Right hindlimb (tissue), 1 donor: ENCODE measurements at places on chromosomes 3 and 15.

DNA sequence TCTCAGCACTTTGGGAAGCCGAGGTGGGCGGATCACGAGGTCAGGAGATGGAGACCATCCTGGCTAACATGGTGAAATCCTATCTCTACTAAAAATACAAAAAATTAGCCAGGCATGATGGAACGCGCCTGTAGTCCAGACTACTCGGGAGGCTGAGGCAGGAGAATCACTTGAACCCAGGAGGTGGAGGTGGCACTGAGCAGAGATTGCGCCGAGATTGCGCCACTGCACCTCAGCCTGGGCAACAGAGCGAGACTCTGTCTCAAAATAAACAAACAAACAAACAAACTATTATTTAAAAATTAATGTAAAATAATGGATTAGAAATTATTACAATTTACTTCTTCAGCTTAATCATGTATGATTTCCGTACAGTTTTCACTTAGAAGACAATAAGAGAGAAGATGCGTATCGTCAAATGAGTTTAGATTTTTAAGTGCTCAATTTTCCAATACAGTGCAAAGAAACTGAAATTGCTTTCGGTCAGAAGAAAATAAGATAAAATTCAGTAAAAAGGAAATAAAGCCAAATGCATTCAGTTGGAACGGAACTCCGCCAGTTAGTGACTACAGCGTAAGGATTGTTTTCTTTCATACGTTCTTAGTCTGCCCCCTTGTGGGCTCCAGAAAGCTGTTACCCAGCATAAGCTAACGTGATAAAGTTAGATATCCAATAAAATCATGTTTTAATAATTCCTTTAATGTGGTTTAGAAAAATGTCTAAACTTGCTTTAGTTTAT, 24.8 kb downstream of the AADAC start:
- peak; percentile 41 for DNase-seq

GRCh38 chr3:193978486-193978885, 157.5 kb upstream of the HES1 start:
- DNase-seq, result no peak

DNA sequence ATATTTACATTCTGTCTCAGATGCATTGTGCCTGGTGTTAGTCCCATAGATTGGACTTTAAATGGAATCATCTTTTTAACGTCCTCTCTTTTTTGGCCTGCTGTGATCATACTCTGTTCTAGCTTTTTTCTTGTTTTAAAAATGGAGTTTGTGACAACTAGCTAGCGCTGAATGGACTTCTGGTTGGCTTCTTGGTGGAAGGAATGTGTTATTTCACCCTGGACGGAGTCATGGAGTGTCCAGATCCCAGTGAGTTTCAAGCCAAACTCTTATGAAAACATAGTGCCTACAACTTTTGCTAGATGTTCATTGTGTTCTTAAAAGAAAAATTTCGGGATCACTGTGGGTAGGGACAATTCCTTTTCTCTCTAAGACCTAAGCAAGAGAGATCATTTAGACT, 192.6 kb downstream of the TCF12 start:
- no peak for DNase-seq

- peak; percentile 30 for DNase-seq
These were observed 79.0 kb downstream of the NR2F2 start for GRCh38 chr15:96409215-96410138.

GRCh38 chr3:13477943-13478342, 2.2 kb upstream of the HDAC11 start:
- no peak for DNase-seq

DNA sequence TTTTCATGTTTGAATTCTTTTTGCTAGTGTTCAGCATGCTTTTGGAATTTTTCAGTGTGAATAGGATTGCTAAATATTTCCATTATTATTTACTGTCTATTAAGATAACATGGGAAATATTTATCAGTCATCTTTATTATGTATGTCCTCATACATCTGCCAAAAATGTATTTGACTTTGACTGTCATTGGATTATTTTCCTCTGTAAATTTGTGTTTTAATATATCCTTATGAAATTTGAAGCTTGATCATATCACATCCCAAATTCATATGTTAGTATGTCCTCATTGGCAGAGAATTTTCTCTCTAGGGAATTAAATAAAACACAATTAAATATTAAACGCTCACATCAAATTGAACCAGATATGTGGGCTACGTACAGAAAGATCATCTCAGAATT, 32.3 kb upstream of the TRPC1 start:
- no peak for DNase-seq

DNA sequence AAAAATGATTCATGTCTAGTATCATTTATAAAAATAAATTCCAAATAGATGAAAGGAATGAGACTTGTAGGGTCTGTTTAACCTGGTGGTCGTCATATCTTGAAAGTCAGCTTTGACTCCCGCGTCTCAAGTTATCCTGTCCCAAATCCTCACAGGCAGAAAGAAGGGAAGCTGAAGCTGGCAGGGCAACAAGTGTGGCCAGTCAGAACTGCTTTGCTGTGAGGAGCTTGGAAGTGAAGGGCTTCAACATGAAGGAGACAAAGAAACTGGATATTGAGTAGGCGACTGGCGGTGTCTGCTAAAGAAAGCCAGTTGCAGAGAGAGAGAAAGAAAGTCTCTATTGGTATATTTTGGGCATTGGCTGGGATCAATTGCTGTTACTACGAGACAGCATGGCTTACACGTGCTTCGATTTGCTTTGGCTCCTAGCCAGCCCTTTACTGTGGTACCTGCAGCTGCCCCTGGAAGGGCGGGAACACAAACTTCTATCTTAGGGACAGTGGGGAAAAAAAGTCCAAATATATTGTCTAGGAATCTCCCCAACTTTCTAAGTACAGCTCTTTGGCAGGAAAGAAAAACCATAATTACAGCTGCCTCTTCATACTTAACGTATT, 107.2 kb downstream of the CHST2 start:
- no peak for DNase-seq

GRCh38 chr3:192851821-192852372, 65.8 kb downstream of the MB21D2 start:
- DNase-seq, result peak; percentile 54

DNA sequence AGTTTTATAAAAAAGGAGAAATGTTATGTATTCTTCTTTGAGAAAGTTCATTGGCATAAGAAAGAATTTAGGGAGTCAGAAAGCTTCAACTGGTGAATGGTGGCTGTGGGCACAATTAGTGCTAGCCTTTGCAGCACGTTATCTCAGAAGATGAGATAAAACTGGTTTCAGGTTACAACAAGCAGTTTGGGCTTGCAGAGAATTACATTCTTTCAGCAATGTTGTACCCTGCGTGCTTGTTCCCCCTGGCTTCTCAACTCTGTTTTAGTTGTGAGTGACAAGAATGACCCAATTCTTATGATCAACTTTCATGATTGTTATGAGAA, 31.6 kb upstream of the ACP3 start:
- no peak for DNase-seq

DNA sequence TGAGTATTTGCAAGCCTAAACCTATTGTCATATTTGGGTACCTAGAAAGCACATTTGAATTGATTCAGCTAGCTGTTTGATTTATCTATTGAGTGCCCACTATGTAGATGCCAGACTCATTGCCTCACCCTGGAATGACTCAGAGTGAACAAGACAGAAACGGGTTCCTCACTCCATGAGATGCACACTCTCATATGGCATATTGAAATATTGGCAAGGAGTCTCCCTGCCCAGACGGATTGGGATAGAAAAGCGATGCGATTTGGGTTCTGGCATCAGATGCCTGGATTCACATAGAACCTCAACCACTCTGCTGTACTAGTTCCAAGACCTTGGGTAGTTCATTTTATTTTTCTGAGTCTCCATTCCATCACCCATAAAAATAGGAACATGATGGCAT, 22.5 kb downstream of the LRRN1 start:
- no peak for DNase-seq

- no peak for DNase-seq
These were observed 403.9 kb downstream of the IL5RA start for GRCh38 chr3:2706144-2706835.

GRCh38 chr3:101166150-101166549, 154.2 kb downstream of the IMPG2 start:
- DNase-seq, result no peak

GRCh38 chr15:72778796-72779195, 4.8 kb downstream of the ADPGK start:
- DNase-seq, result no peak

- no peak for DNase-seq
These were observed 13.8 kb downstream of the XIRP1 start for GRCh38 chr3:39178553-39178952.

GRCh38 chr3:42702066-42702951, at the start of gene HHATL:
Gene HHATL, minus strand, starts transcription at chr3:42702798. Its CDS starts 1,972 bp downstream, at chr3:42700826.
- peak; percentile 41 for DNase-seq

- no peak for DNase-seq
These were observed 15.3 kb upstream of the SPG21 start for GRCh38 chr15:65004993-65005392.

- DNase-seq, result peak; percentile 26
These were observed 504 bp downstream of the ABHD2 start for GRCh38 chr15:89088605-89089315.
